ENCODE measurements at places on chromosomes 6 and 20. TPM values are rescaled to one million over a fixed set of nuclear protein-coding genes. Genes with fewer than 3 reads are reported as not detected.

DNA sequence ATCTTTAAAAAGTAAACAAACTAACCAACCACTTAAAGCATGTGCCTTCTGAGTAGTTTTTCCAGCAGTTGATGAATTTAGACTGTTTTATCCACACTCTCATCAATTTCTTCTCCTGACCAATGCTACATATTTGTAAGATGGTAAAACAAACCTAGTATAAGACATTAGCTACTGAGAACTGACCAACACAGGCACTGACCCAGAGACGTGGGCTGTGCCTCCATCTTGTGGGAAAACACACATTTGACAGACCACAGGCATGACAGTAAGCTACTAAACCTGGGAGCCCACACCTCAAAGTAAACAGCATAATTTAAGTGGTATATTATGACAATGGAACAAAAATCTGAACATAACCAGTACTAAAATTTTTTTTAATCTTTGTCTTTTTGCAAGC is 121.4 kb upstream of the NRSN1 start:
- DNase-seq: no peak

DNA sequence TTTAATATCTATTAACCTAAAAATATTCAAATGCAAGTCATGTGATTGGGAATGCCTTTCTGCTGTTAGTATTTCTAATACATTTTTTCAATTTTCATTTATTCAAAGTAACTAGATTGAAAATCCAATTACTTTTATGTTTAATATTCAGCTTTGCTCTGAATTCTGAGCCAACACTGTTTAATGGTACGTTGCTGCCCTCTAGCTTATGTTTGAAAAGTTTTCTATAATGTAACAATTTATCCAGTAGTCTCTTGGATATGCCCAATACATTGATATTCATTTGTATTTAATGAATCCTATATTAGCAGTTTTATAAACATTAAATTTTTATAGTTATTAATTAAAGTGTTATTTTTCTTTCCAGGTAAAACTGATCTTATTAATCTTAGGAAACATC is 47.4 kb downstream of the LGSN start:
- no peak for DNase-seq

DNA sequence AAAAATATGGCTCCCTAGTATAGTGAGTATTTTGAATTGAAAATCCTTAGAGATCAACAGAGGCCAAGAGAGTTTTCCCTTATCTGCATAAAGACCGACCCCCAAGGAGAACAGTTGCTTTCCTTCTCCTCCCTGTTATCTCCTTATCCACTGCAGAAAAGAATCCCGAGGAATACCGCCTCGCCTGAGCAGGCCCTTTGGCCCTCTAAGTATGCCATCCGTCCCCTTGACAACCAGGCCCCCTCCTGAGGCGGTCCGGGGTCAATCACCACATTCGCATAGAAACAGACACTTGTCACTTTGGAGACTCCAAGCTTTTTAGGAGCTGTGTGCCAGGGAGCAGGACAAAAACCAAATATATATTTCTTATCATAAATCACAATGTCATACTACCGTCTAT is 15.9 kb upstream of the GGTLC1 start:
- no peak for DNase-seq

The TFAP2D gene
- total RNA-seq: not detected

The DCDC2 gene
- total RNA-seq: 1.4 TPM

Data from mesothelial cell of epicardium (in vitro differentiated cells).